ENCODE measurements at places on chromosomes 13 and 19.

DNA sequence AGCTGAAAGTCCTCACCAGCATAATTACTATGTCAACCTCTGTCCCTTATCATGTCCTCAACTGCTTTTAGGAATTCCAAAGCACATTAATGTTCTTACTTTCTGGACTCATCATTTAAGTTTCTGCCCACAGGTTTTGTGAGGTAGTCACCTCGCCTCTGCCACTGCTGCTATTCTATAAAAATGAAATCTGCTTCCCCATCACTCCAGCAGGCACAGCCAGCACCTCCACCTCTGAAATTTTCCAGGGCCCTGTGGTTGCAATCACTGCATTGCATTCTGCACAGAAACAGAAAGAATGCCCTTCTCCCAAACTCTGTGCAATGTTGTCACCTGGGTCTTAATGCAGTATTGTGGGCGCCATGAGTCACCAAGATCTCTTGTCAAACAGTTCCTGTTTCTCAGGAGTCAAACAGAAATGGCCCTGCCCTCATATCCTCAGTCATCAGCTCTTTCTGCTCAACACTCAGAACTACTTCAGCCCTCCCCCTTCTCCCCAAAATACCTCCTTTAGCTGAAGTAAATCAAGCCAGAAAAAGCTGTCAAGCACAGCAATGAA is 529.2 kb upstream of the NBEA start:
- no peak for DNase-seq

DNA sequence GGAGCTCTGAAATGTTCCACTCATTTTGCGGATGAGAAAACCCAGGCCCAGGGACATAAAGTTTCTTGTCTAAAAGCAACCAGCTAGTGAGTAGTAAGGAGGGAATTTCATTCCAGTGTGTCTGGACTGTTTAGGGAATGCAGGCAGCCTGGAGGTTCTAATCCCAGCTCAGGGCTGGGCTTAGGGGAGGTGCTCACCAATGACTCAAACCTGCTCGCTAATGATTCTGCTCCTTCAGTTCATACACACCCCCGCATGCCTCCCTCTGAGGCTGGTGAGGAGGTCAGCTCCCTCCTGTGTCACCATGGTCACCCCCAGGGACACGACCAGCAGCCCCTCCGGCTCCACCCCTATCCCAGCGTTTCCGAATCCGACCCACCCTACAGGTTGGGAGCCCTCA is 34.6 kb downstream of the CYP4F2 start:
- no peak for DNase-seq

DNA sequence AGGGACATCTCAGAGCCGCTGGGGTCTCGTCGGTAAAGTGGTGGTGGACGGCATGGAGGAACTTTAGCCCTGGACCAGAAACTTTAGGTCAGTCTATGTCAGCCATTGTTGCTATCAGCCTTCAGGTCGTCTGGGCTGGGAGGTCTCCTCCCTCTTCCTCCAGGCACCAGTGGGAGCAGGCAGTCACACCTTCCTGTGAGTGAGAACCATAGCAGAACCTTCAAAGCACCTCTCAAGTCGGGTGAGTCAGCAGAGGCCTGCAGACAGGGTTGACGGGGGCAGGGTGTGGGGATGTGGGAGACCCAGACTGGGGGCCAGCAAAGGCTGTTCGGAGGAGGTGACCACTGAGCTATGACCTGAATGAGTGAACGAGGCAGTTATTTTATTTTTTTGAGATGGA is 15.4 kb upstream of the SBNO2 start:
- DNase-seq, result no peak

DNA sequence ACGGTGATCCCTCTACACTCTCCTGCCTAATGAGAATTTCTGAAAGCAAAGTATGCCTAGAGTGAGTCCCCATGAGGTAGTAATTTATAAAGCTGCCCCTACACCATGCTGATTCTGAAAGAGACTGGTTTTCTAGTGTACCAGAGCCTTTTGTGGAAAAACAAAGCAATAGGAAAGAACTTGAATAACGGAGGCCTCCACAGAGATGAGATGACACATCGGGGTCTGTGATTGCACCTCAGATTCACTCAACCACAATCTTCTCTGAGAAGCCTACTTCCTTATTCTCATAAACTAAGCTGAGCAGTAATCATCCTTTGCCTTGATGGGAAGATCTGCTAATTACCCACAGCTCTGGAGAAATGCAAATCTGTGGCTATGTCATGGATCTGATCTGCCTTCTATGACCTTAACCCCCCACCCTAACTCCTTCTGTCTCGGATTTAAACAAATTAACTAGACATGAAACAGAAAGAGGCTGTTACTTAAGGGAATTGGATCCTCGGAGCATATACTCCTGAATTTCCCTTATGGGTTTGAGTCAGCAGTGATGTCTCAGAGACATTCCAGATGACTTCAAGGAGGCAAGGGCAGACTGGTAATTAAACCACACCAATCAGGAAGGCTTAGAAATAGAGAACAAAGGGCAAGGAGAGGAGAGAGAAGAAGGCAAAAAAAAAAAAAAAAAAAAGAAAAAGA is 128.0 kb downstream of the DCT start:
- no peak for DNase-seq

DNA sequence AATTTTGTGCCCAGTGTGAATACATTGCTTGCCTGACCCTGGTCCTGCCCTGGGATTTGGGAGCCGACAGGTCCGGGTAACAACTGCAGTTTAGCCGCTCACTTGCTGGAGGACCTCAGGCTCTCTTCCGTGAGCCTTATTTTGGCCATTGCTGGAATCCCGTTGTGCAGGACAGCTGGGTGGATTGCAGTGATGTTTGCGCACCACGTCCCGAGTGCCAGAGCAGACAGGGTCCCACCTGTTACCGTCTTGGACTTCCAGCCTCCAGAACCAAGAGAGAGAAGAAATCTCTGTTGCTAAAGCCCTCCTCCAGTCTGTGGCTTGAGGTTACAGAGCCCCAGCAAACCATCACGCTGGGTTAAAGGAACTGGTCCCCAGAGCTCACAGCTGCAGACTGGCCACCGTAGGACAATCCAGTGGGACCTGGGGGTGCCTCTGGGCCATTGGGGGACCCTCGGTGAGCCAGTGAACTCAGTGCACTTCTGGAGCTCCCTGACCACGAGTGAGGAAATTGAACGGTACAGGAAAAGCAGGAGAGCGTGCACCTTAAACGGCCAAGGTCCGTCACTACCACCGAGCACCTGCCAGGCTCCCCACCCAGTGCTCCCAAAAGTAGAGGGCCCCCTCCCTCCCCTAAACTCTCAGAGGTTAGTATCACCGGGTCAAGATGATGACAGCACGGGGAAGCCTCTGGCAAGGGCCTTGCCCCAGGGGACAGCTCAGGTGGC is 92.9 kb downstream of the GNG7 start:
- DNase-seq, result no peak

- DNase-seq, result no peak
Measured at GRCh38 chr19:14821937-14822336, 13.0 kb downstream of the OR7A5 start.

DNA sequence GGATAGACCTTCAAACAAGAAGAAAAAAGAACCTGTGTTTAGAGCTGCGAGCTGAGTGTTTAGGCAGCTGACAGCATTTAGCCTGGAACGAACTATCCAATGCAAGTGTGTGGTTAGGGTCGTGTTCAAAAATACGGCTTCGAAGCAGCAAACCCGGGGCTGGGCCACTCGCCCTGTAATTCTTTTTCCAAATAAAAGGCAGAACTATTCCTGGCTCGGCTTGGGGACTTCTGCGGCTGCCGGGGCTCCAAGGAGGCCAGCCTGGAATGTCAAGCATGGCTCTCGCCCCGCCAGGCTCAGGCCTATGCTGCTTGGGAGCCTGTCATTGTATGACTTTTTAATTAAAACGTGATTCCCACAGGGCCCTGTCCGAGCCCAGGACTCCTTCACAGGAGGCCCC is 51.7 kb upstream of the KLF2 start:
- peak; percentile 19 for DNase-seq

DNA sequence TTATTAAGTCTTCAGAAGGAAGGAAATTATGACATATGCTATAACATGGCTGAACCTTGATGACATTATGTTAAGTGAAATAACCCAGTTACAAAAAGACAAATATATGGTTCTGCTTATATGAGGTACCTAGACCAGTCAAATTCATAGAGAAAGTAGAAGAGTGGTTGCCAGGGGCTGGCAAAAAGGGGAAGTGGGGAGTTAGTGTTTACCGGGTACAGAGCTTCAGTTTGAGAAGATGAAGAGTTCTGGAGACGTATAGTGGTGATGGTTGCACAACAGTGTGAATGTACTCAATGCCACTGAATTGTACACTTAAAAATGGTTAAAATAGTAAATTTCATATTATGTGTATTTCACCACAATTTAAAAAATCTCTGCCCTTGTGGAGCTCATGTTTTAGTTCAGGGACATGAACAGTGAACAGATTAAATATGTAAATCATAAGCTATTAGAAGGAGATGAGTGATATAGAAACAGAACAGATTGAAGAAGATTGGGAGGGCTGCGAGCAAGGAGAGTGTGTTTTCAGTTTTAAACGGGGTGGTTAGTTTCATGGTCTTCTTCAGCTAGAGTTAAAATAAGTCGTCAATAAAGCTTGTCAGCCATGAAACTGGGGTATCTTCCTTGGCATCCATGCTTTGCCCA is 355.2 kb downstream of the KCNRG start:
- no peak for DNase-seq

- DNase-seq, result no peak
Measured at GRCh38 chr13:22227895-22228294, 557.0 kb downstream of the FGF9 start.

DNA sequence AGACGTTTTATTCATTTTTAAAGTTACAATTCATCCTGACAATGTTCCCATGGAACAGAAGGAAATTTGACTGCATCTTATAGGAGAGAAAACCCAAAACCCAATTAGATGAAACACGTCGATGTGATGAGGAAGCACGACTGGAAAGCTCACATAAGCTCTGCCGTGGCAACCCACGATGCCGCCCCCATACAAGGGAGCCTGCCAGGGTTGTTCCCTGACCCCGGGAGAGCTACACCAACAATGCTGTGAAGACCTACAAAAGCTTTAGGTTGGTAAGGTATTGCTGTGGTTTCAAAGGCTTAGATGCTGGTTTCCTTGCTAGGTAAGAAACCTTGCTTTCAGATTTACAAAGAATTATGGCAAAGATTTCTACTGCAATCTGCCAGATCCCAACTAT is 393.1 kb downstream of the KLF12 start:
- DNase-seq, result no peak

- no peak for DNase-seq
Measured at GRCh38 chr19:55642153-55643002, 1.1 kb upstream of the ZNF581 start.

DNA sequence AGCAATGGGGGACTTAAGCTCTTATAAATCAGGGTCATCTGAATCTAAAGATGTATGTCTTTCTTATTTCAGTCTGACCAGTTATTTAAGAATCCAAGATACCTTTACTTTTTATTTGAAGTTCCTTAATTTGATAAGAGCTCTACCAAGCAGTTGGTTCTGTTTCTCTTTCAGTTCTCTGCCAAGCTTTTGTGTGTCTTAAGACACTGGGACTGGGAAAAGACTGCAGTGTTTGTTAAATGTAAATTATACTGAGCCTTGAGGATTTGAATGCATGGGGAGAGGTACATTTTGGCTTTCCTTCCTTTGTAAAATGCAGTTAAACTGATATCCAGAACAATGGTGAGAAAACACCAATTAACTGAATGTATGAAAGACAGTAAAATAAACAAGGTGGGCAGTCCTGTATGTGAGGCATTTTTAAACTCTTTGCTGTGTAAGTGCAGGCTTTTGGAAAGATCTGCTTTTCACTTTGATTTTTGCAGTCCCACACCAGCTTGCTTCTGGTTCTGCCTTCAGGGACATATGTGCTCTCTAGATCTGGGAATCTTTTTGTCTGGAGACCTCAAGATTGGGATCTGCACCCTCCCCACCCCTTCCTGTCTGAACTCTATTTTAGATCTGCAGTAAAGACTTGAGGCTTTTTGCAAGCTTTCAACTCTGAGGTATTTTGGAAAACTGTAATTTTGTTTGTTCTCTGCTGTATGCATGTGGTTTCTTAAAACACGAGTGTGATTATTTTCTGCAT is 77.6 kb downstream of the LRCH1 start:
- DNase-seq, result no peak

GRCh38 chr19:54199401-54199800 is 1.3 kb upstream of the RPS9 start:
- no peak for DNase-seq

GRCh38 chr13:18949970-18950369 is 231.7 kb downstream of the TUBA3C start:
- no peak for DNase-seq

DNA sequence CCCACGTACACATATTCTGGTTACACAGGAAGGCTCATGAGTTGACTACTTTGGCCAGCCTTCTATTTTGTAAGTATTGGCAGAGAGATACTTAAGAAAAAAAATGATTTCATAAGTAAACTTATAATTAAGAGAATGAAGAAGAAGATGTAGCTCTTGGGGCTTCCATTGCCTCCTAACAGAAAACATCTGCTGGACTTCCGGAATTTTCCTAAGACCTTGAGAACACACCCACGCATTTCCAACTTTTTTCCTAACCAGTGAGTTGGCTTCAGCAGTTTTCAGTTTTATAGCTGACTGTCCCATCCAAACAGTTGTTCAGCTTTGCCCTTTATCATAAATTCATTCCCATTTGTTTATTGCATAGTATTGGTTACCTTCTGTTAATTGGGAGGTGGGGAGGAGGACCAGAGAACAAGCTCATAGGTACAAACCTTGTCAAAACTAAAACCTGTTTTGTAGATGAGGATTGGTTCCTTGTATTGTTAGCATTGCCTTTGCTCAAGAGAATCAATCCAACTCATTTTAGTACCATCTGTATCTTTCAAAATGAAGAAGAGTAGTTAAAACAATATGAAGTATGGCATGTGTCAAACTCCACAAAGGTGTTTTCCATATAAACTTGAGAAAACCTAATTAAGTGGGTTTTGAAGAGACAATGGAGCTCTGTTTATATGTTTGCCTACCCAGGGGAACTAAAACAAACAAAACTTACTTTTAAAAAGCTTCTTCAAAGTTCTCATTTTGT is 93.9 kb downstream of the COL4A2 start:
- DNase-seq, result no peak

DNA sequence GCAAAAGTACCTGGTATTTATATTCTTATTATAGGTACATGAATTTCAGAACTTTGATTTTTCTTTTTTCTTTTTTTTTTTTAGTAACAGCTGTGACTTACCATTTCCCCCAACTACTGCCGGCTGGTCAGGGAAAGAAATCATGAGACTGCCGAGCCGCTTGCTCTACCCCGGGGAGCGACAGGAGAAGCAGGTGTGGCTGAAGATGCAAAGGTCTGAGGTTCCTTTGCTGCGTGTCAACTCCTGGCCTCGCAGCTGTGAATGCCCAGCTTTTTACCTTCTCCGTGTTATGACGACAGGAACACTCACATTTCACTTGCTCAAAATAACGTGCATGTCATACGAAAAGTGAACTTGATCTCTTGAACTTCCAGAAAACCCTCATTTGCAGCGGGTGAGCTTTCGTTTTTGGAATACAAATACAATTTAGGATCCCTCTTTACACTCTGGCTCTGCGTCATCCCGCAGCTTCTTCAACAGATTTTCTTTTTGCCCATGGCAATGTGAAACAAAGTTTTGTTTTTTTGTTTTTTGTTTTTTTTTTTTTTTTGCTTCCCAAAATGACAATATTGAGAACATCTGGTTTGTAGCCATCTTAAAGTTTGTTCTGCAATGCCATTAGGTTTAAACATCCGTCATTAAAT is 117.9 kb downstream of the EFNB2 start:
- DNase-seq, result no peak

Measured in anterior cingulate cortex (tissue), 58 donors.